ENCODE measurements at places on chromosomes 16 and 17.

GRCh38 chr17:73255671-73256181, 6.0 kb downstream of the CPSF4L start:
- DNase-seq = peak; percentile 56

DNA sequence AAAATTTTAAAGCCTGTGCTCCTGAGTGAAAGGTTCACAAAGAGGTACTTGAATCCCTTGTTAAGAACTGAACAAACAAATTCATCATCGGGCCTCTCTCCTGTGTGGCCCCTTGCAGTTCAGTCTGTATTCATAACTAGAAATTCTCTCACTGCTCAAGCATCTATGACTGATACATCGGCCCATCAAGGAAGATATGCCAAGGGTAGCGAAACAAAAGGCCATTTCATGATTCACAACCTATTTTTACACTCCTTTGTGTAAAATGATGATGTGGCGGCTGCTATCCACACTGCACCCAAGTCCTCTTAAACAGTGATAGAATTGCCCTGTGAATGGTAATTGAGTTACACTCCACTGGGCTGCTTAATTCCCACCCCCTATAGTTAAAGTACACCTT, 204.6 kb downstream of the STX8 start:
- peak; percentile 5 for DNase-seq

- no peak for DNase-seq
Observed at GRCh38 chr17:65536573-65537342, 24.7 kb downstream of the AXIN2 start.

DNA sequence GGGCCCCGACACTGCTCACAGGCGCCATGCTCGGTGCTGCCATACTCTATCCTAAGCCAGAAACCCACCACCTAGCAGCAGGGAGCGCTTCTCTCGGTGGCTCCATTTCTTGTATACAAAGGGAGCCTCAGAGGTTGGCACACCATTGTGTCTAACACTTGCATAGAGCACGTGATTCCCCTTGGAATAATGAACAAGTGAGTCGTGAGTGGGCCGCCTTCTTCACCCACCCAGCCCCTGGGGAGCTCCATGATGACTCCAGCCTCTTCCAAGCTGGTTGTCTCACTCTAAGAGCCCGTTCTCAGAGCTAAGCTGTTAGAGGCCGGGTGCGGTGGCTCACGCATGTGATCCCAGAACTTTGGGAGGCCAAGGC, 82.3 kb upstream of the ZNF469 start:
- no peak for DNase-seq

DNA sequence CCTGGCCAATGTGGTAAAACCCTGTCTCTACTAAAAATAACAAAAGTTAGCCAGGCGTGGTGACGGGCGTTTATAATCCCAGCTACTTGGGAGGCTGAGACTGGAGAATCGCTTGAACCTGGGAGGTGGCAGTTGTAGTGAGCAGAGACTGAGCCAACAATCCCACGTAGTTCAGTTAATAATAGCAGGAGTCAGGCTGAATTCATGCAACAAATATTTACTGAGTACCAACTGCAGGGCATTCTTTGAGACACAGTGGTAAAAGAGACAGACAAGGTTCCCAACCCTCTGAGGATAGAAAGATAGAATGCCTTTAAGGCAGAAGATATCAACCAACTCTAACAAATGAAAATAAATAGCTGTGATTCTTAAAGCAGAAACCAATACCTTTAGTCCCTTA, 39.1 kb downstream of the SPOP start:
- DNase-seq = no peak

DNA sequence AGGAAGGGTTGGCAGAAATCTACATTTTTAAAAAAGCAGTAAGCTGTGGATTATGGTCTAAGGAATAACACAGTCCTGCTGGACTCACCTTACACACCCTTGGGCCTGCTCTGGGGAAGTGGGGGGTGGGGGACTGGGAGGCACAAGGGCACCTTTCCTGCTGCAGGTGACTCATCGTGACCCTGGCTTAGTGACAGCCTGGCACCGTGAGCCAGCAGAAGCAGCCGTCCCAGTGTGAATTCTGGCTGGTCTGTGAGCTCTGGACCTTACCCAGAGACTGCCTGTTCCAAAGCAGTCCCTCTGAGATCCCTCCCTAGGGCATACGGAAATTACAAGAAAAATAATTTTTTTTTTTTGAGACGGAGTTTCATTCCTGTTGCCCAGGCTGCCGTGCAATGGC, 4.2 kb upstream of the CRK start:
- DNase-seq = no peak

- no peak for DNase-seq
Observed at GRCh38 chr17:68004201-68004600, 7.9 kb upstream of the C17orf58 start.

DNA sequence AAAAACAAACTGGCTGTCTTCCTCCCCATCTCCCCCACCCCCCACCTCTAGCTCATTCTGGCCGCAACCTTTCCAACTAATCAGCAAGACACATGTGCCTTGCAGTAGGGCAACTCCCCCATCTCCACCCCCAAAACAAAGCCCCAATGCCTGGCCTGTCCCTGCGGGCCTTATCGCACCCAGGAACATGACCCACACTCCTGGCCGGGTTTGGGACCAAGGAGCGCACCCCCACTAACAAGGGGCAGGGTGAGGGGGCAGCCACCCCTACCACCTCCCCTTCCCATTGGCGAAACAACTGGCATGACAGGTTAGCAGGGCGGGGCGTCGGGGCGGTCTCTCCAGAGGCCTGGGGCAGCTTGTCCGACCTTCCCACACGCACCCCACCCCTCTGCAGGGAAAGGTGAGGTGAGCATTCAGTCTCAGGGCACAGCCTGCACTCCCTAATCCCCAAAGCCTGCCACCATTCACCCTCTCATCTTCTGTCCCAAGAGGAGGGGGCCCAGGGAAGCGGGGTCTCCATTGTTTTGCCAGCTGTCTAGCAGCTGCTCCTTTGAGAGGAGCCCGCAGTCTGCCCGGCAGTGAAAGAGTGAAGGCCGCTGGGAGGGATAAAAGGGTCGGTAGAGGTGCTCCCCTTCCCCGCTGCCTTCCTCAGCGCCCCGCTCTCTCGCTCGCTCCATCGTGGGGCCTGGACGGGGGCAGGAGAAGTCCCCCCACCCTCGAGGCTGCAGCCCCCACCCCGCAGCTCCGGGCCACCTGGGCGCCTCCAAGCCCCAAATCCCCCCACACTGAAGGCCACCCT, 765 bp downstream of the MYO18A start:
- DNase-seq = no peak

GRCh38 chr16:58027161-58027915, 1.8 kb downstream of the MMP15 start:
- DNase-seq = no peak

GRCh38 chr17:50785946-50786570, 18.7 kb upstream of the ANKRD40CL start:
- no peak for DNase-seq

GRCh38 chr16:22847100-22847499, 33.1 kb downstream of the HS3ST2 start:
- DNase-seq = no peak

- no peak for DNase-seq
Observed at GRCh38 chr16:28179354-28179753, 32.4 kb downstream of the XPO6 start.

- DNase-seq = no peak
Observed at GRCh38 chr17:13753154-13753553, 151.4 kb upstream of the HS3ST3A1 start.

- DNase-seq = no peak
Observed at GRCh38 chr17:57286399-57287105, 30.2 kb downstream of the MSI2 start.

DNA sequence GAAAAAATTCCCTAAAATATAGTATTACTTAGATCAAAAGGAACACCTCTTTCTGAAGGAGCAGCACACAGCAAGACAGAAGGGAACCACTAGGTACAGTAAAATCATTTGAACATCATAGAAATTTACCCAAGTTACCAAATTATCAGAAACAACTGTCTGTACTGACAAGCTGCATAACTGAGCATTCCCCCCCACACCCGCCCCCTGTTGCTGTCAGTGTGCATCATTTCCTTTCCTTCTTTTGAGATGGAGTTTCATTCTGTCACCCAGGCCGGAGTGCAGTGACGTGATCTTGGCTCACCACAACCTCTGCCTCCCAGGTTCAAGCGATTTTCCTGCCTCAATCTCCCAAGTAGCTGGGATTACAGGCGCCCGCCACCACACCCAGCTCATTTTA, 120.7 kb downstream of the TRIM37 start:
- DNase-seq = no peak

DNA sequence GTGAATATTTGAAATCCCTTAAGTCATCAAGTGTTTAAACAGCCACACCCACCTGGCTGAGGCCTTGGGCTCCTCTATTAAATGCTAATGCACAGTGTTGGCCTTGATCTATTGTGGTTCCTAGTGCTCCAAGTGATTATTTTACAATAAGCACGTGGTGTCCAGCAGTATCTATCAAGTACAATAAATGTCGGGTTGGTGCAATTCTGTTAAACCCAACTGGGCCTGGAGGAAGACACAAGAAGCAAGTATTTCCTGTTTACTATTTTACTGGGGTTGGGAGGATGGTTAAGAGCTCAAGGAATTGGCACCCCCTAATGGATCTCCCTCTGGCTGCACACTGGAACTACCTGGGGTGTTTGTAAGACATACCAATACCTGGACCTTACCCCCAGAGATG, 72.1 kb upstream of the HNF1B start:
- DNase-seq = no peak

GRCh38 chr17:80545499-80545826, 825 bp downstream of the RPTOR start:
- DNase-seq = peak; percentile 7

DNA sequence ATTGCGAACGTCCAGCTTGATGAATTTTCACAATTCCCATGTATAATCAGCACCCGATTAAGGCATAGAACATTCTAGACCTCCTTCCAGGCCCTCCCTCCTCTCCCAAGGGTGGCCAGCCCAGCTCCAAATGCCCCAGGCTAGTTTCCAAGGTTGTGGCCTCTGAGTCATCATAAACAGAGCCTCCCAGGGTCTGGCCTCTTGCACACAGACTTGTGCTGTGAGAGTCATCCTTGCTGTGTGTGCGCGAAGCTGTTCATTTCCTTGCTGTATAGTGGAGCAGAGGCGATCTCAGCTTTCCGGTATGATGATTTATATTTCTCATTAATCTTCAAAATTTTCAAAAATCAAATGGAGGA, 20.5 kb upstream of the JPH3 start:
- no peak for DNase-seq

GRCh38 chr17:15930426-15930825, 14.5 kb upstream of the ADORA2B start:
- no peak for DNase-seq

- DNase-seq = no peak
Observed at GRCh38 chr17:79563237-79564013, 47.4 kb downstream of the RBFOX3 start.

DNA sequence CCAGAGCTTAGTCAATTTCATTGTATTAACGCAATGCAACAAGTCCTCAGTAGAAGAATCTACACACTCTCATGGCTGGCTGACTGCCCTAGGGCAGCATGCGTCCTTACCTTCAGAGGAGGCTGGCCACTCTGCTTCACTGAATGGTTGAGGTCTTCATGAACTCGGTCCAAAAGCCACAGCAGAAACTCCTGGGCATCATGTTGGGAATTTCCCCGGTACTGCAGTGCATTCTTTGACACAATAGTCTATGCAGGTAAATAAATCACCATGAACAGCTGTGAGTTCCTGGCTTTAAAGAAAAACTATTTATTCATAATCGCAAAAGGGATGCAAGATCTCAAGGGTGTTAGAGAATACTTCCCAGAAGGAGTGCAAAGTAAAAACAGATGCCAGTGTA, 41.3 kb downstream of the USP31 start:
- DNase-seq = no peak

Measured in activated CD4-positive, alpha-beta T cell treated with anti-CD3 and anti-CD28 coated beads, Interleukin-2, Interleukin-4, amounts not matched to agents 100 ng/mL and 50 ng/mL, durations not matched to agents 16 hours and 8 hours (primary cell).